ENCODE measurements at places on chromosomes 13 and 19.

- DNase-seq = no peak
Observed at GRCh38 chr19:7994114-7994513, 11.3 kb downstream of the ELAVL1 start.

- no peak for DNase-seq
Observed at GRCh38 chr19:27775395-27775794, 1437.6 kb downstream of the UQCRFS1 start.

DNA sequence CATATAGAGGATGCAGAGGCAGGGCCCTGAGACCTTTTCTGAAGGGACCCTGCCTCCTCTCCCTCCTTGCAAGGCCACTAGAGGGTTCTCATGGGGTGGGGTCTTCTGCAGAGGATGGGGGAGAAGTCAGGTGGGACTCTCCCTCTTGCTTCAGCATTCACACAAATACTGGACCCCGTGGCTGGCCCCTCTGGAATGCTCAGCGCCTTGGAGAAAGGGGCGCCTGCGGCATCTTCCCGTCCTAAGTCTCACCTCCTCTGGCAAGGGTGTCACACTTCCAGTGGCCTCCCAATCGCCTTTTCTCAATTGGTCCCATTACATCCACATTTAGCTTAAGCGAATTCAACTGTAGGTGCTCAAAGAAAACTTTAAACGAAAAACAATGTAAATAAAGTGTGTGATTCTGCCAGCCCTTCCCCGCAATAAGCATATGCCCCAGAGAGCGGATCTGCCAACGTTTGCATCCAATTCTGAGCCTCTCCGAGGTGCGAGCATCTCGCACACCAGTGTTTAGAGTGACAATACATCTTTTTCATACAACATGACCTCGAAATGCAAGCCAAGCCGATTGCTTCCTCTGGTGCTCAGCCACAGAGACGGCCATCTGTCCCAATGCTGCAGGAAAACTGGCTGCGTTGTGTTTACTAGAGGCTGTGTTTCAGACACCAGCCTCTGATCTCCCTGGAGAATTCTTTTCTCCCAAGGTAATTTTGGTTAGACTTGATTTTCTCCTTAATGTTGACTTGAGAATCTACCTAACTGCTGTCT, 69.1 kb upstream of the WASF3 start:
- no peak for DNase-seq

DNA sequence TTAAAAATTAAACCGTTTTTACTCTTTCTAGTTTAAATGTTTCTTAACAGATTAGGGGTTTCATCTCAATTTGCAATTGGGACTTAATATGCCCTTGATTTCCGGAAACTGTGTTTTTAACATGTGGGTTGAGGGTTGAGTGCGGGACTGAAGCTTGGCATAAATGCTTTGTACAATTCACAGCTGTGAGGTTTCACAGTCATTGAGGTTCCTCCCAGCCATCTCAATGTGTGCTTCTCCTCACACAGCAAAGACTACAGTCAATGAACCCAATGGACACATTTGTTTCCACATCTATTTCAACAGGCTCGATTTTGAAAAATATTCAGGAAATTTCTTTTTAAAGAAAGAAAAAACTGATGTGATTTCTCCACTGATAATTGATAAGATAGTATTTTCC, 328.6 kb downstream of the TBC1D4 start:
- DNase-seq = no peak

DNA sequence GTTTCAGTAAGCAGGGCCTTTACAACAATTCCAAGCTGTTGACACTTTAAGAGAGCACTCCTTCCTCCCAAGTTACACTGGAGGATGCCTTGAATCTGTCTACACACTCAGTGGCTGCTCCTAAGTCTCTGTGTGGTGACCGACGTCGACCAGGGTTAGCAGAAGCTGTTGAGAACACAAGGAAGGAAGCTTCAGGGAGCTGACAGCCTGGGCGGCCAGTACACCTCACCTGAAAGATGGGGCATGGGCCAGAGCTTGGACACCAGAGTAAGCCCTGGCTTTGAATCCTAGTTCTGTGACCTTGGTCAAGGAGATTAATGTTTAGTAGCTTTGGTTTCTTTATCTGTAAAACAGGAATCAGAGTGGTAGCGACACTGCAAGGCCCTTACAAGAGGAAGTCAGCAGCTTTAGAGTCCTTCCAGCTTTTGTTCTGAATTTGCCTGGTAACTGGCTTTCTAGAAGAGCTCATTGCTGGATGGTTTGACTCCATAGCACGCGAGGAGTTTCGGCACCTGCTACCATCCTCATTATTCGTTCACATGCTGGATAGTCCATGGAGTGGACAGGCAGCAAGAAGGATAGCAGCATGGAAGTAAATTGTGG, 214.2 kb downstream of the FGF9 start:
- no peak for DNase-seq

- no peak for DNase-seq
Observed at GRCh38 chr13:110801044-110801443, 87.5 kb downstream of the ING1 start.

DNA sequence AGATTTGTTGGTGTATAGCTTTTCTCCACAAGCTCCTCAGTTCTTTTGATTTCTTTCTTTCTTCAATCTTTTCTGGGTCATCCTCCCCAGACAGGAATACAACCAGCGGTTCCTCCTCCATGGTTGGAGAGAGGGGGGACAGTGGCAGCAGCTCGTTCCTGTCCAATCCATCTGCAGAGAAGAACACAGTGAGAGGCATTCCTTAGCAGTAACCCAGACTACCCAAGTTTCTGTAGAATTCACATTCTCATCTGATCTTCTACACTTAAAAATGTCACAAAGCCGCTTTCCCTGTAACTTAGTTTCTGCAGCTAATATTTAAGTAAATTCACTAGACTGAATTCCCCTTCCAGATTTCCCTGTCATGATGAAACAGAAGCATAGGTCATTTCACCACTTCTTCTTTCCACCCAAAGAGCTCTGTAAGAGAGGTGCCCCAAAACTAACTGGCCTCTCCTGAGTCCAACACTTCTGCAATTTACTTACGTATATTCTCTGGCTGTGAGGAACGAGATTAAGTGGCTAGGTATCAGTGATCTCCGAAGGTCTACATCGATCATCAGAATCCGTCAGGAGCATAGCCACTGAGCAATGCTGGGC, 171.9 kb downstream of the TBC1D4 start:
- no peak for DNase-seq

- peak; percentile 46 for DNase-seq
Observed at GRCh38 chr19:48635966-48636858, 967 bp downstream of the DBP start.

DNA sequence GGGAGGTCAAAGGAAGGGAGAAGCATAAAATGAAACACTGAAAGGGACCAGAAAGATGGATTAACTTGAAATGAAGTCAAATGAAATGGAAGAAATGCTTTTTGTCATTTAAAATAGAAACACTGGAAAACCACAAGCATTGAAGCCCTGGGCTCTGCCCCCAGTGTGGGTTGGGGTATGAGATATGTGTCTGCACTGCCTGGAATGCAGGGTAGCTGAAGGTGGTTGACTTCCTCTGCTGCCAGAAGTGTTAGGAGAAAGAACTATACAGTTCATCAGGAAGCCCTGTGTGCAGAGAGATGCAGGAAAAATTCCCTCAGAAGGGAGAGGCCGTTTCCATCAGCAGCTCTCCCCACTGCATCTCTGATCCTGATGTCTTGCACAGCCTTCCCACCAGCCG, 69.2 kb downstream of the DHRS12 start:
- DNase-seq = no peak

- peak; percentile 35 for DNase-seq
Observed at GRCh38 chr13:44243198-44243857, 130.3 kb upstream of the SERP2 start.

GRCh38 chr13:92259046-92259445, 860.6 kb downstream of the GPC5 start:
- DNase-seq = no peak

- peak; percentile 99 for DNase-seq
Observed at GRCh38 chr19:13880059-13881043, 3.4 kb downstream of the NANOS3 start.

GRCh38 chr13:20873348-20873747, 29.2 kb downstream of the XPO4 start:
- DNase-seq = no peak

- DNase-seq = no peak
Observed at GRCh38 chr13:25384758-25385410, 13.1 kb downstream of the ATP8A2 start.

- DNase-seq = peak; percentile 65
Observed at GRCh38 chr13:29594303-29594709, 1.2 kb downstream of the SLC7A1 start.

- DNase-seq = no peak
Observed at GRCh38 chr13:108288741-108289140, 19.2 kb downstream of the TNFSF13B start.

- DNase-seq = peak; percentile 7
Observed at GRCh38 chr13:39415008-39415802, 187.8 kb downstream of the LHFPL6 start.

GRCh38 chr13:83819156-83819555, 63.1 kb downstream of the SLITRK1 start:
- DNase-seq = no peak

DNA sequence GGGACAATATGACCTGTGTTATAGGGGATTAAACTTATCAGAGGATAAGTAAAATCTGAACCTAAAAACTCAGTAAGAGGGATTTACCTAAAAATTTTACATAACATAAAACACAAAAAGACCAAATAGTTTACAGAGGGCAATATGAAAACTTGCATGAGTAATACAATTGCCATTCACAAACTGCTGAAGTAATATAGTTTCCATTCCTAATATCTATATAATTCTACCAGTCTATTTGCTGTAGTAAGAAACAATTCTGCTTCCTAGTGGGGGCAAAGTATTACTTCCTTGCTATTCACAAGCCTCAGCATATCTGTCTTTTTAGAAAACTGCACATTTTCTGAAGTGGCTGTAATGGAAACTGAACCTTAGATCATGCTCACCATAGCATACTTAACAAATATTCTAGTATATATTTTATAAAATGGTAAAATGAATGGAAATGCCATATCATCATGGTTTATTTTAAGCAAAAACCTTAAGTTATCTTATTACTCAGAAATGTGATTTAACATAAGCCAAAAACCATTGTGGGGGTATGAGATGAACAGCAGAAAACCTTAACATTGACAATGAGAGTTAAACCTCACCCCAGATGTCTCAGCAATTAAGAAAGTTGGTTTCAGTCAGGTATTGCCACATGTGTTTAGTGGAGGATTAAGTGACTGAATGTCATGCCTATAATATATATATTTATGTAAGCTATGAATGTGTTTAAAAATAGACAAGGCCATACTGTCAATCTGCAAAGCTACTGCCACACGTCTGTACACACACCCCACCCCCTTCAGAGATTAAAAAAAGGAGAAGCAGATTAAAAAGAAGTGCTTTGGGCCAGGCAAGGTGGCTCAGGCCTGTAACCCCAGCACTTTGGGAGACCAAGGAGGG, 136.8 kb downstream of the MIPEP start:
- DNase-seq = no peak

- no peak for DNase-seq
Observed at GRCh38 chr19:548886-549830, 5.3 kb downstream of the GZMM start.

DNA sequence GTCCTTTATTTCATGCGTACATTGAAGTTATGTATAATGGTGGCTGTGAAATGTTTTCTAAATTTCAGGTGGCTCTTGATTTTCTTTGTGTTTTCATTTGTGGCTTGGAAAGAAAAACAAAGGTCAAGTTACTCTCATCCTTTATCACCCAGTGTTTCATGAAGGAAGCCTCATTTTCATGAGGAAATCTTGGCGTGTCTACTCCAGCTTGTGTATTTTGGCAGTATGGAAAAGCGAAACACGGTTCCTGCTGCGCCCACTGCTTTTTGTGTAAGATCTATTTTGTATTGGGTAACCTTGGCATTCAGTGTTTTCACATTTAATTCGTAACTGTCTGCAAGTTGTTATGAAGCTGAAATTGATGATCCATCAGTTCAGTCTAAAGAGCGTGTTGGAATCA, 147.0 kb upstream of the RNF113B start:
- no peak for DNase-seq

DNA sequence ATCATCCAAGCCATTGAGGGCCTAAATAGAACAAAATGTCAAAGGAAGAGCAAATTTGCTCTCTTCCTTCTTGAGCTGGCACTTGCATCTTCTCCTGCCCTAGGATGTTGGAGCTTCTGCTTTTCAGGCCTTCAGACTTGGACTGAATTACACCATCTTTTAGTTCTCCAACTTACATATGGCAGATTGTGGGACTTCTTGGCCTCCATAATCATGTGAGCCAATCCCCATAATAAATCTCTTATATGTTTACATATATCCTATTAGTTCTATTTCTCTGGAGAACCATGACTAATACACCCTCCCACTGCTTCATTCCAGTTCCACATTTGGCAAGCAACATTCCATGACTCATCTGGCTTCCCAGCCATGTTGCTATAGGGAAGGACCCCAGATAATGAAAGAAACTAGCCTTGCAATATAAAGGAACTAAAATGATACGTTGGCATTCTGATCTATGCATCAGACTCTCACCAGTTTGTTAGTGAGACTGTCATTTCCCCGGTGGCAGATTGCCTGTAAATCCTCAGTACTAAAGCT, 11.0 kb upstream of the ACOD1 start:
- no peak for DNase-seq

DNA sequence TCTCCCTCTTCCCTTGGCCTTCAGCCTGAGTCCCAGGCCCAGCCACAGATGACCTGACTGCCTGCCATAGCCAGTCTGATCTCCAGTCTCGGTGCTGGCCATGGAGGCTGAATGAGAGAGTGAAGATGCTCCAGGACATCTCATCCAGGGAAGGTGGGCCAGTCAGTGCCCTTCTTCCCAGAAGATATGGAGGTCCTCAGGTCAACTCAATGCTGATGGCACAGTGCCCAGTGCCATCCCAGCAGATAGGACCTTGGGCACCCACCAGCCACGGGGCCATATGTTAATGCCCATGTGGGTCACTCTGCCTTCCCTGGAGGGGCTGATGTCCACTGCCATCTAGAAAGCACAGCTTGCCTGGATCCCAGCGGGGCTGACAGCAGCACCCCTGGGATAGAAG, 7.2 kb downstream of the VSTM2B start:
- DNase-seq = no peak

DNA sequence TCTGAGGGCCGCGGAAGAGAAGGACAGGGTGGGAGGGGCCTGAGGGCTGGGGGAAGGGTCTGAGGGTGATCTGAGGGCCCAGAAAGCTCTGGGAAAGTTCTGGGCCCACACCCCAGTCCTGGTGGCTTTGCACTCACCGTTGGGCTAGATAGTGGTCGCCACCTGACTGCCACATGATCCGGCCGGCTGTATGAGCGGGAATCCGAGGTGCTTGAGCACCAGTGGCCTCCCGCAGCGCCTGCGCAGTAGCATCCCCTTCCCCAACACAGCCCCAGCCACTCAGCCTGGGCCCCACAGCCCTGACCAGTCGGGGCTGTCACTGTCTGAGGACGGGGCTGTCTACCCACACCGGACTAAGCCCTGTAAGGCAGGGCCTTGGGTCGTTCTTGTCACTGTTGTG, 15.0 kb downstream of the PRODH2 start:
- DNase-seq = peak; percentile 35

- no peak for DNase-seq
Observed at GRCh38 chr19:3607303-3608078, 816 bp upstream of the TBXA2R start.

GRCh38 chr13:111521030-111521429, 200.6 kb downstream of the TEX29 start:
- no peak for DNase-seq

GRCh38 chr19:38838986-38839761, 7.6 kb upstream of the ECH1 start:
- no peak for DNase-seq

GRCh38 chr19:21098291-21098690, 16.3 kb downstream of the ZNF714 start:
- DNase-seq = no peak
